ENCODE measurements at places on chromosomes 11 and 22.

- no peak for DNase-seq
These were observed 311.7 kb downstream of the TBC1D22A start for GRCh38 chr22:47074105-47074504.

DNA sequence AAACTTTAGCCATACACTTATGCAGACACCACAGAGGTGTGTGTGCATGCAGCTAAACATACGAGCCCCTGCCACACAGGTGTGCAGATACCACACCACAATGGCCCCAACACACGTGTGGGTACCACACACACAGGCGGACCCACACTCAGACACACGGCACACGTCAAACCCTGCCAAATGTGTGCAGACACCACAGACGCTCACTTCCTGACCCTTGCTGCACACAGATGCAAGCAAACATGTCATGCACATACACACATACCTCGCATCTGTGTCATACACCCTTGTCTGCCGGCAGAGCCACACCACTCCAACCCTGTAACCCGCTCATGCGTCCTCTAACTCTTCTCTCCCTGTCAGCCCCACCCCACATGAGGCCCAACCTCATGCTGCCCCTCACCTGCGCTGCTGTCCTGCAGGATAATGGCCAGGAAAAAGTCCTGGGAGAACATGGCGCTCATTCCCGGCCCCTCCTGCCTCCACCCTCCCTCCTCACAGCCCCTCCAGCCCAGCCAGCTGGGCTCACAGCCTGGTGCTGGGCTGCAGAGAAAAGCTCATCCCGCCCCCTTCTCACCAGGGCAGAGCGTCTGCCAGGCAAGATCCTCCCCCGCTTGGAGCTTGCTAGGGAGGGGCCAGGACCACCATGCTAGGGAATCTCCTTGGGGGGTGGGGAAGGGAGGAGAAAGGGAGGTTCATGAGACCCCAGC lies 14.2 kb downstream of the SMPD1 start:
- DNase-seq, result no peak

DNA sequence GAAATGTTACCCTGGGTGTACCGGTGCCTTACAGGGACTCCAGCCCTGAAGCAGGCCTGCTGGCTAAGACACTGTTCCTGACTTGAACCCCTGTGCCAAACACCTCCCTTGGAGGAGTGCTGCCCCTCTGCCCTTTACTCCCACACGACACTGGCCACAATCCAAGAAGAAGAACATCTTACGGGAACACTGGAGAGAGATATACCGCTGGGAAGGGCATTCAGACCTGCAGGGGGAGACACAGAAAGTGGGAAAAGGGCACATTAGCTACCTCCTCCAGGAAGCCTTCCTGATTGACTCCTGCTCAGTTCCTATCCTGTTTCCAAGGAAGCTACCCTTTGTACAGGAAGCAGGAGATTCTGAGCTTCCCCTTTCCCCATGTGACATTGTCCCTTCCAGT lies 18.7 kb downstream of the TMPRSS13 start:
- no peak for DNase-seq

GRCh38 chr22:29530716-29531115 lies 22.8 kb downstream of the THOC5 start:
- no peak for DNase-seq

- no peak for DNase-seq
These were observed 29.7 kb upstream of the DDX6 start for GRCh38 chr11:118820412-118821357.

DNA sequence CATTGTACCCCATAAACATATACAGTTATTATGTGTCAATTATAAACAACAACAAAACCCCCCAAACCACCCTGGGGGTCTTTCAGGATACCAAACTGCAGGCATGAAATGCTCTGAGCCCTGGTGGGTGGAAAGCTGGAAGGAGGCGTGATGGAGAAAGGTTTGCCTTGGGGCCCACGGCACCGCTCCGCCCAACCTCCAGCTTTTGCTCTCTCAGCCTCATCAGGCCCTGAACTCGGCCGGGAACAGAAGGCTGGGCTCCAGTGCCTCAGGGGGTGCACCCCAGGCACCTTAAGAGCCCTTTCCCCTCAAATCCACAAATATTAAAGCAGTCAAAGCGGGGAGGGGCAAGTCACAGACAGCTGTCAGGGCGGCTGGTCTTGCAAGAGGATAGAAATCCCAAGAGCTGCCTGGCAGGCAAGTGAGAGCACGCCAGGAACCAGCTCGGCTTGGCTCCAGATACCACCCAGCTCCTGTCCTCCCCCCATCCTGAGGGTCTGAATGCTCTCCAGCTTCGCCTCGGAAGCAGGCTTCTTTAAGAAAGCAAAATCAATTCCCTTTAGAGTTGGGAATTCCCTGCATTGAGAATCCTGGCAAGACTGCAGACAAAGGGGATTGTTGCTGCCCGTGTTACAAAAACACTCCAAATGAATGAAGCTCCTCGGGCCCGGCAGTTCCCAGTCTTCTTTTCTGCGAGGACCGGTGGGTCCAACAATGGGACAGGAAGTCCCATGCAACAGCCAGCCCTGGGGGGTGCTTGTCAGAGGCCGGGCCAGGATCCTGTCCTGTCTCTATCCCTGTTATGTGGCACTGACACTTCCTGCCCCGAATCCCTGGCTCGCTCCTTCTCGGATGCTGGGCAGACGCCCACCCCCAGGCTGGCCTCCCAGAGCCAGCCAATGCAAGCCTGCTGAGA lies 80.8 kb downstream of the NAT10 start:
- no peak for DNase-seq

- DNase-seq, result peak; percentile 58
These were observed 596 bp upstream of the TNRC6B start for GRCh38 chr22:40176921-40177737.

GRCh38 chr11:32602657-32603415 lies 19.2 kb downstream of the EIF3M start:
- DNase-seq, result no peak

- no peak for DNase-seq
These were observed 6.4 kb downstream of the MCAT start for GRCh38 chr22:43136801-43137200.

DNA sequence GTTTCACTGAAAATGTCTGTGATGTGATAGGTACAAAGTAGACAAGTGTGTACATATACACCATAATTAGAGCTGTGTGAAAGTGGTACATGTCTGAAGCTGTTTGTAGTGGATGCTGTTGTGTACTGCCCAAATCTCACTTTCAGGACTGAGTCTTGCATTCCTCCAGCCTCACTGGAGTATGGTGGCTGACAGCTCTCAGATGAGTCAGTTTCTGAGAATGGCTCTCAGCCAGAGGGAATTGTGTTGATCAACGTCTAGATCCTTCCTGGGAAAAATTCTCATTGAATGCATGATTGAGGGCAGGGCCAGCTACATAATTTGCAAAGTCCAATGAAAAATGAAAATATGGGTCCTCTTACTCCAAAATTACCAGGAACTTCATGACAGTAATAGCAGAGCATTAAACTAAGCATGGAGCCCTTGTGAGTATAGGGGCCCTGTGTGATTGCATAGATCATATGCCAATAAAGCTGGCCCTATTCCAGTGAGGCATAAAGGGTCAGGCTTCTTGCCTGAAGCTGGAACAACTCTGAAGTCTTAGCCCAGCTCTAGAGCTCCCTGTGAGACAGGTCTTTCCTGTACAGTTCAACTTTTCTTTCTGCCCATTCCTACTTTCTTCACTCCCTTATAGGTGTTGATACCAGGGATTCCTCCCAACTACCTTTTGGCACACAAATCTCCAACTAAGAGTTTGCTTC lies 10.8 kb upstream of the CYP2R1 start:
- DNase-seq, result no peak

DNA sequence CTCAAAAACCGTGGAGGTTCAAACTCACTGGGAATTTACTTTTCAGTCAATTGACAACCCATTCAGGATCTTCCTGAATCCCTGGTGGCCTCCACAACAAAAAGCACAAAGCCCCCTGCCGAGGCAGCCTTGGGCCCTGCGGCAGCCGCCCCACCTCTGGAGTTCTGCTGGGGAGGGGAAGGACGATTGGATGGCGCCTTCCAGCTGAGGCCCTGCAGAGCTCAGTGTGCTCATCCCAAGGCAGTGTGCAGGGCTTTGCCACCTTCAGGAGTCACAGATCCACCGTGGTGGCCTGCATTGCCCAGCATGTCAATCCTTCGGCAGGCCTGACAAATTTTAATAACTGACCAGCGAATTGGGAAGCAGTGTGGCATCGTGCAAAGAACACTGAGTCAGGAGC lies 7.4 kb downstream of the ZFTA start:
- DNase-seq, result no peak

DNA sequence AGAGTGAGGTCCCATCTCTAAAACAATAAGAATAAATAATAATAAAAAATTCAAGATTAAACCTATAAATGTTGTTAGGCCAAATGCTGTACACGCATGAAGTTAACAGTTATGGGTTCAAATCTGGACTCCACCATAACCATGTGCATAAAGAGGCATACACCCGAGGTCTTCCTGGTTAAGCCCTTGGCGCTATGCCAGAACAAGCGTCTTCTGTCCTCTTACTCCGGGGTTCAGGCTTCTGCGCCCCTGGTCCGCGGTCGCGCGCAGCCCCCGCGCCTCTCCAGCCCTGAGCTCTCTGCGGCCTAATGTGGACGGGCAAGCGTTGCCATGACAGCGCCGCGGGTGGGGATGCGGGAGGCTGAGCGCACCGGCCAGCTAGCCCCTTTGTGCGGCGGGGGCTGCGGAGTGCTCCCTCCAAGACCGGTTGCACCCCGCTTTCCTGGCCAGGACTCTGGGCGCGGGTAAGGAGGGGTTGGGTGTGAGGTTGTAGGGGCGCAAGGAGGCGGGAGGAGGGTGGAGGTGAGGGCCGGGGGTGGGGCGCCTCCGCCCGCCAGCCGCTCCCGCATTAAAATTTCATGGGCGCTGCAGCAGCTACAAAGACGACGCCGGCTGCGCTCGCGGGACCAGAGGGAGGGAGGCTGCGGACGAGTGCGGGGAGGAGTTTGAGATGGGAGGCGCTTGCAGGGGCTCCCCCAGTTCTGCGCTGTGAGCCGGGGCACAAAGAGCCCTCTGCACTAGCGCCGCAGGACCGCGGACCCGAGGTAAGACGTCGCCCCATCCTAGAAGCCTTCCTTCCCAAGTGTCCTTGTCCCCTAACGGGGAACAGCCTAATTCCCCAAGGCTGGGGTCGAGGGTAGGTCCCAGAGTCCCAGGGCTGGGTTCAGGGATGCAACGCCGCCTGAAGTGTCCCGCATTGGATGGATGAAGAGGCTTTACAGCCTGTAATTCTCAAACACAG lies at the start of gene MIAT:
MIAT (plus strand) TSS at position 698 of the 961 bp plus-strand sequence.
- peak; percentile 53 for DNase-seq

GRCh38 chr11:57273448-57274058 lies 36.5 kb upstream of the APLNR start:
- no peak for DNase-seq

DNA sequence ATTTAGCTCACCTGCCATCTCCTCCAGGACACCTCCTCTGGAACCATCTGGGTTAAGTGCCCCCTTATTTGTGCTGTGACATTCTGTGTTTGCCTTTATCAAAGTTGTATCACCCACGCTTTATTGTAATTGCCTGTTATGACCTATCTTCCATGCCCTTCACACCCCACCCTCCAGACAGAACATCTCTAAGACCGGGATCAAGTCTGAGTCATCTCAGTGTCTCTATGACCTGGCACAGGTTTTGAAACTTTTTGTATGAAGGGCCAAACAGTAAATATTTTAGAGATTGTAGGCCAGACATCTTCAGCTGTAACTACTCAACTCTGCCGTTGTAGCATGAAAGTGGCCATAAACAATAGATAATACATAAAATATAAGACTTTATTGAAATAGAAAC lies 161.8 kb downstream of the SPON1 start:
- DNase-seq, result no peak

GRCh38 chr11:47373876-47374719 lies 4.2 kb downstream of the SPI1 start:
- peak; percentile 78 for DNase-seq

Data from activated CD4-positive, alpha-beta T cell treated with anti-CD3 and anti-CD28 coated beads for 24 hours (primary cell).